ENCODE measurements at places on chromosomes 4 and X. TPM values are rescaled to one million over a fixed set of nuclear protein-coding genes. Genes with fewer than 3 reads are reported as not detected.

GAGE12J gene
- not detected for total RNA-seq

GPC4 gene
- total RNA-seq, result 3.5 TPM

PLXNA3 gene
- 41.3 TPM for total RNA-seq

PLRG1 gene
- total RNA-seq, result 41.6 TPM

FHIP1A gene
- under 0.01 TPM for total RNA-seq

REELD1 gene
- not detected for total RNA-seq

RTL9 gene
- total RNA-seq, result 0.51 TPM

HERC5 gene
- total RNA-seq, result 0.23 TPM

MMRN1 gene
- 0.58 TPM for total RNA-seq

NEUROG2 gene
- not detected for total RNA-seq

MAGEA4 gene
- total RNA-seq, result not detected

MAGEC1 gene
- not detected for total RNA-seq

MEPE gene
- not detected for total RNA-seq

DACH2 gene
- total RNA-seq, result not detected

CT45A10 gene
- not detected for total RNA-seq

CXCL1 gene
- total RNA-seq, result 39.3 TPM

NPY2R gene
- total RNA-seq, result 7.3 TPM

C4orf51 gene
- not detected for total RNA-seq

RBMXL3 gene
- not detected for total RNA-seq

SHROOM3 gene
- 0.60 TPM for total RNA-seq

IRAK1 gene
- total RNA-seq, result 86.6 TPM

UNC5C gene
- total RNA-seq, result 0.58 TPM

COQ2 gene
- total RNA-seq, result 11.7 TPM

PAGE4 gene
- not detected for total RNA-seq

TMEM35A gene
- 4.4 TPM for total RNA-seq

PABPC4L gene
- 3.0 TPM for total RNA-seq

DRP2 gene
- 0.94 TPM for total RNA-seq

SPANXA1 gene
- total RNA-seq, result not detected

INTS6L gene
- 4.3 TPM for total RNA-seq

NEIL3 gene
- total RNA-seq, result 2.0 TPM

ATP2B3 gene
- total RNA-seq, result not detected

PNMA6A gene
- 2.0 TPM for total RNA-seq

TRIM61 gene
- total RNA-seq, result 4.6 TPM

GUCY1B1 gene
- 1.4 TPM for total RNA-seq

EMCN gene
- not detected for total RNA-seq

ASB11 gene
- not detected for total RNA-seq

GRIPAP1 gene
- 8.5 TPM for total RNA-seq

PAK3 gene
- total RNA-seq, result 0.09 TPM

PRR32 gene
- total RNA-seq, result not detected

SLC38A5 gene
- total RNA-seq, result 7.7 TPM

RBMX gene
- total RNA-seq, result 103 TPM

ZNF185 gene
- total RNA-seq, result 4.6 TPM

ASB9 gene
- total RNA-seq, result 0.17 TPM

NELFA gene
- 14.9 TPM for total RNA-seq

USP51 gene
- total RNA-seq, result 4.3 TPM

GABRE gene
- 20.4 TPM for total RNA-seq

OTC gene
- total RNA-seq, result not detected

ADGRG2 gene
- total RNA-seq, result 1.0 TPM

ZCCHC18 gene
- total RNA-seq, result 1.1 TPM

ADH7 gene
- not detected for total RNA-seq

RGN gene
- not detected for total RNA-seq

PDHA2 gene
- not detected for total RNA-seq

CXorf38 gene
- 7.0 TPM for total RNA-seq

Data from pericardium fibroblast (primary cell).